ENCODE measurements at places on chromosomes 16 and 17.

DNA sequence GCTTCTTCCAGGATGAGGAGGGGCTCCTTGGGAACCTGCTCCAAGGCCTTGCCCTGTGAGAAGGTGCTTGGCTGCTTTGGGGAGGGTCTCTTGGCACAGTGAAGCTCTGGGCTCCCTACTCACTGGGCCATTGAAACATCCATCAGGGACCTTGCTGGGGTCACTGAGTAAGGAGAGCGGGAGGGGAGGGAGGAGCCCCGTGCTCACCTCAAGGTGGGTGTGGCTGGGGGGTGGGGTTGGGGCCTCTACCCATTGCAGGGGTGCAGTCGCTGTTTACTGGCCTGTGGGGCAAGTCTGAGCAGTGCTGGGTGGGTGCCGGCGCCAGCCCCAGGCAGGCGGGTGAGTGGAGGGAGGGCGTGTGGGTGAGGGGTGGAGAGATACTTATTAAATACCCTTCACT lies 9.9 kb downstream of the TNS4 start:
- no peak for DNase-seq

DNA sequence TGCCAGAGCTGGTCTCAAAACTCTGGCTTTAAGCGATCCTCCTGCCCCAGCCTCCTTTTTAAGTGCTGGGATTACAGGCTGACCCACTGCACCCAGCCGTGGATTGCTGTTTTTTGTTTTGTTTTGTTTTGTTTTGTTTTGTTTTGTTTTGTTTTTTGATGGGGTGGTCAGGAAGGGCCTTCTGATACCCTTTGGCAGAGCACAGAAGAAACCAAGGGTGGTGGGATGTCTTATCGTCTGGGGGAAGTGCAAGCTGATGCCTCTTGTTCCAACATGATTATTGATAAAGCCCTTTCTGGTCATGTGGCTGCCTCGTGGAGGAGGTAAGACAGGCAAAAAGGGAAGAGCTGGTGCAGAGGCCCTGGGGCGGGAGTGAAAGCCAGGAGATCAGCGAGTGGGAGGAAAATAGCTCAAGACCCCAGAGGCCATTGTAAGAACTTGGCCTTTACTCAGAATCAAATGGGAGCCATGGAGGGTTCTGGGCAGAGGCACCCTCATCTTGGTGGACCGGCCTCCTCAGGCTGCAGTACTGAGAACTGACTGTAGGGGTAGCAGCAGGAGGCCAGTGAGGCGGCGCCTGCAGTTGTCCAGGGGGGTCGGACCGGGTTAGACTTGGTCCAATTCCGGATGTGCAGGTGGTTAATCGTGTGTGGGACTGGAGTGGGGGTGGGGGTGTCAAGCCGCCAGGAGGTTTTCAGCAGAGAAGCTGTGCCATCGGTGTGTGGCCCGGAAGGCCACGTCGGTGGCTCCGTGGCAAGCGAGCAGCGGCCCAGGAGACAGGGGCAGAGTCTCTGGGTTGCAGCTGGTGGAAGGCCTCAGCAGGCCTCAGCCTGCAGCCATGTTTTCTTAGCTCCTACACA lies 84.4 kb upstream of the GSE1 start:
- no peak for DNase-seq

- DNase-seq, result peak; percentile 79
Observed at GRCh38 chr16:4183237-4184037, 58.4 kb downstream of the SRL start.

DNA sequence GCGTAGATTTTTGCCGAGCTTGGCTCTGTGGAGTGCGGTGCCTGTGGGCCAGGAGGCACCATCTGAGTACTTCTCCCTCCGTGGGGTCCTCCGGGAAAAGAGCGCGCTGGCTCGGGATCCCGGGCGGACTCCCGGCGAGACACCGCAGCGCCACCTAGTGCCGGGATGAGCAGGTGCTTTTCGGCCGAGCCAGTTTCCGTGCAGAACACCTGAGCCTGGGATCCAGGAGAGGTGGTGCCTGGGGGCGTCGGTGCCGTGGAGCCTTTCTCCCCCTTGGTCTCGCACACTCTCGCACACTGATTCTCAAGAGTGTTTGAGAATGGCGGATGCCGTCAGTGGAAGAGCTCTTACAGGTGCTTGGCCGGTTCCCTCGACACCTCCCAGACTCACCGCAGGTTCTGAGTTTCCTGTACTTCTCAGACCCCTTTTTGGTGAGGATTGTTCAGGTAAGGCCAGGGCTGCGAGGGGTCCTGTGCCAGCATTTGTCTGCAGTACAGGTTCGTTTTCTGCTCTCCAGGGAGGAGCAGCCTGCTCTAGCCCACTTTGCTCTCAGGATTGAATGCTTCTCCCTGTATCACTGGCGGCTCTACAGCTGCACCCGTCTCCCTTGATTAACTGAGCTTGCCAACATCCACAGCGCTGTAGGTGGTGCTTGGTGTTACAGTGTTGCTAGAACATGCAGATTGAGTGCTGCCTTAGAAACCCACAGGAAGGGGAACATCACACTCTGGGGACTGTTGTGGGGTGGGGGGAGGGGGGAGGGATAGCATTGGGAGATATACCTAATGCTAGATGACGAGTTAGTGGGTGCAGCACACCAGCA lies 23.3 kb downstream of the TBCD start:
- no peak for DNase-seq

DNA sequence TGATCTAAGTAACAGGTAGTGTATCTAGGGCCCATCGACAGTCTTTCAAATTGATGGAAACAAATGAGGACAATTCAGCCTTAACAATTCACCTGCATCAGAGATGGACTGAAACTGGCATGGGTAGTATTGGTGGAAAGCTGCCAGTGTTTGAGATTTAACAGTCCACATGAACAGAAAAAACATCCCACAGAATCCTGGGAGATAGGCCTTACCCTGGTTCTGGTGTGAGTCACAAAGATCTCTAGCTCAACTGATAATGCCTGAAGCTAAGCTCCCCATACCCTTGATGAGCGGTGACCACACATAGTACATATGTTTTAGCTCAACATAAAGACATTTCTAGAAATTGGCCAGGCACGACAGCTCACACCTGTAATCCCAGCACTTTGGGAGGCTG lies 21.9 kb downstream of the CRK start:
- DNase-seq, result no peak

- DNase-seq, result no peak
Observed at GRCh38 chr17:51860954-51861561, 297.5 kb downstream of the CA10 start.

GRCh38 chr17:13544292-13544691 lies 57.4 kb downstream of the HS3ST3A1 start:
- no peak for DNase-seq
